ENCODE measurements at places on chromosomes 2 and 18.

DNA sequence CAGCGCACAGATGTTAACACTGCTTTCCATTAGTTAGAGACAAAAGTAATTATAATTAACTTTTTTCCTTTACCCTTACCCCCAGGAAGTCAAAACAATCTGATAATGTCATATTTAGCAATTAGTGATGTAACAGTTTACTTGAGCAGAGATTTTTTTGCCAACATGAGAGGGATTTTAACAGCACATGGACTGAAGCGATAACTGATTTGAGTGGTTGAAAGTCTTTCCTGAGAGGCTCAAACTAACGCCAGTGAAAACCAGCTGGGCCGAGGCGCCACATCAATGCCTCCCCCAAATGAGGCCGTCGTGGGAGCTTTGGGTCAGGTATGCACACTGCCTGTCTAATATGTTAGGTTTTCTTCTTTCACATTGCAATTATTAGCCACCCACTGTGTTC, 469.9 kb upstream of the SMIM21 start:
- DNase-seq, result no peak

DNA sequence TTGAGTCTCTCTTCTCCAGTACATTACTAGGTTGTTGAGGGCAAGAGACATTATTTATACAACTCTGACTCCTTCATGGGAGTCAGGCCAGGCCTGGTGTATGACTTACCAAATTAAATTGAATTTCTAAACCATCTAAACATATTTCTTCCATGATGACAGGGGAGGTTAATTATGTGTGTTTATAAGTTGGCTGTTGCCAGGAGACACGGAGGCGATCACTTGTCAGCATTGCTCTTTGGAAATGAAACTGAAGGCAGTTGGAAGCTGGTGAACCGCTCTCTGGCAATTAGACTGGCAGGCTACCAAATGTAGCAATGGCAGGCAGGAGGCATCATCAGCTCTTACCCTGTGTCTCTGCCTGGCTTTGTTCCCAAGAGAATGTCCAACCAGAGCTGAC, 241.4 kb downstream of the KCNS3 start:
- DNase-seq, result no peak

- DNase-seq, result no peak
Observed at GRCh38 chr18:39966275-39966674, 1988.8 kb upstream of the PIK3C3 start.

DNA sequence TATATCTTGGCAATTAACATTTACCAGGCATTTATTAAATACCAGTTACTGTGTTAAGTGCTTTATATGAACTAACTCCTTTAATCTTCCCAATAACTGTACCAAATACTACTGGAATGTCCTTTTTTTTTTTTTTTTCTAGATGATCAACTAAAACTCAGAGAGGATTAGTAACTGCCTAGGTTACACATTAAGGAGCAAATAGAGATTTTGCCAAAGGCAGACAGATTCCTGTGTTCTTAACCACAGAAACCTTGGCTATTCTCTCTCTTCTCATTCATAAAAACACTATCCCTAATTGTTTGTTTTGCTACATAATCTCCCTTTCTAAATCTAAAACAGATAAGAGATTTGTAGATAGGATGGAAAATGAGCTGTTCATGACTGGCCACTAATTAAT, 13.3 kb downstream of the DHX57 start:
- no peak for DNase-seq

- DNase-seq, result no peak
Observed at GRCh38 chr2:24855726-24856125, 62.5 kb downstream of the CENPO start.

DNA sequence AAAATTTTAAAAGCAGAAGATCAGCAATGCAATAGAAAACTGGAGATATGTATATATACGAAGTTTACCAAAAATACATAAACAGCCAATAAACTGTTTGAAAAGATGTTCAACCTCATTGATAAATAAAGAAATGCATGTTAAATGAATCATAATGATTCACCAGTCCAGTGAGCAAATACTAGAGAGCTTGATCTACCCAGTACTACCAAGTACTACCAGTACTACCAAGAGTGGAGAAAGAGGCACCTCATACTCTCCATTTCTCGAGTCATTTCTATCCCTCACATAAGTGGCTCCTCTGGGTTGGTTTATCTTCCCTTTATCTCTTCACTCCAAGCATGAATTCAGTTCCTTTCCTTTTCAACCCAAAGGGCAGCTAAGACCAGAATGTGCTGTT, 138.9 kb downstream of the MREG start:
- no peak for DNase-seq

- no peak for DNase-seq
Observed at GRCh38 chr2:220228310-220229006, 601.0 kb downstream of the SLC4A3 start.

DNA sequence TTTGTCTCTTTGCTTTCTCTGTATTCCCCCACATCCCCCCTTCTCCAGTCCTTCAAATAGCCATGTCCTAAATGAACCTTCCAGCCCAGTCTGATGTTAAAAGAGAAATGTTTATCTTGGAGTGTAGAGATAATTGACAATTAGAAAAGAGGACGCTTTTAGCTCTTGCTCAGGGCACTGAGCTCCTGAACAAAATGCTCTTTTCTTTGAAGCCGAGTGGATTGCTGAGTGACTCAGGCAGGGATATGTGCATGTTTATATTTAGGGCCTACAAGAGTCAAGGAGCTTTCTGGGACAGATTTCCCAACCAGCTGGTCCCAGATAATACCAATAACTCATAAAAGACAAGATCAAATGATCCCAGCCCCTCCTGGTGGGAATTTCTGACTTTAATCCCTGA, 88.0 kb upstream of the SETBP1 start:
- no peak for DNase-seq

DNA sequence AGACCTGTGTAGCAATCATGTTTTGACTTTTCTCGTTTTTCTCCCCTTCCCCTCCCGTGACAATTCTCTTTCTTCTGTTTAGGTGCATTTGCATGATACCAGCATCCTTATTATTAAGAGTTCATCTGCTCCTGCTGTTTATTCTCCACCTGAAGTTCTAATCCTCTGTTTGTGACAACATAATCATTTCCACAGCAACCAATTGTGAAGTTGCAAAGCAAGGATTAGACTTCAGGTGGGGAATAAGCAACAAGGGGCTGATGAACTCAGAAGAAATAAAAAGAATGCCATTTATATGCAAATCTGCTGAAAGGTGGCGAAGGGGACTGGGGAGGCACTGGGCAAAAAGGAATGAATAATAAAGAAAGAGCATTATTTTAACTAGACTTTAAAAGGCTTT, 124.8 kb upstream of the LINC00305 start:
- no peak for DNase-seq

GRCh38 chr2:28749526-28749925, 2.1 kb upstream of the PPP1CB start:
- no peak for DNase-seq

- no peak for DNase-seq
Observed at GRCh38 chr2:88350331-88351248, 101.9 kb downstream of the FOXI3 start.

DNA sequence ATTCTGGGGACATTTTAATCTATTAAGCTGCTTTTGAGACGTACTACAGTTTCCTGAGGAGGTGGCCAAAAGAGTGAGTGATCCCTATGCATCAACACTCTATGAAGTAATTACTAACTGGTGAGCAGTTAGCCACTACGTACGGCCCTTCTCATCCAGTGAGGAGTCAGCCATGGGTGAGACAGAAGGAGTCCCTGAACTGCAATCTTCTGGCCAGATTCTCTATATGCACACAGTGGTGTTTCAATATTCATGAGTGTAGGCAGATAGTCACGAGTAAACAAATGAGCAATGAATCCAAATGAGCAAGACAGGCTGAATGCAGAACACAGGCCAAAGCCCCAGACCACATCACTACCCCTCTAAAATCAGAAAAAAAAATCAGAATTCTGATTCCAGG, 29.8 kb upstream of the TMEM214 start:
- no peak for DNase-seq

DNA sequence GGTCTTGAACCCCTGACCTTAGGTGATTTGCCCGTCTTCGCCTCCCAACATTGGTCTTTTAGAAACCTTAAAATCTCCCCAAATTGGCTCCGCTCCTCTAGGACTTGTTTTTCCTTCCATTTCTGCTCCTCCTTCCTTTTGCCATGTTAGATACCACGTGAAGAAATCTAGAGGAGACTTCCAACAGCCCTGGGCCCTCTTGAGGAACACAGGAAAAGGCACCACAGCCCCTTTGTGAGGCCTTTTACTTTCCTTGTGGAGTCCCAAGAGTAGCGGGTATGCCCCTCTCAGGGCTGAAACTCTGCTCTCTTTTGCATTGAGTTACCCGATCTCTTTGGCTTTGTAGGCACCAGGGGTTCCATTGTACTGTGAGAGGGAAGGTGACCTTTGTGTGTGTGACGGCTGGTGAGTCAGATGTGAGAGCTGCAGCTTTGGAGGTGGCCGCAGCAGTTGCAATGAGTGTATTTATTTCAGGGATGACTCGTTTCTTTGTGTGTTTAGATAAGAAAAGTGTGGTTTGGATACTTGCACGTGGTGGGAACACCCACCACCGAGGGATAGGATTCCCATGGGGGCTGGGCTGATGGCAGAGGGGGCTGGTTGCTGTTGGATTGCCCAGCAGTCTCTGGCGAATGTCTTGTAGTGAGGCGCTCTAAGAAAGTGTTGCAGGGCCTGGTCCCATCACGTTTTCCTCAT, 218.4 kb upstream of the HS6ST1 start:
- no peak for DNase-seq

DNA sequence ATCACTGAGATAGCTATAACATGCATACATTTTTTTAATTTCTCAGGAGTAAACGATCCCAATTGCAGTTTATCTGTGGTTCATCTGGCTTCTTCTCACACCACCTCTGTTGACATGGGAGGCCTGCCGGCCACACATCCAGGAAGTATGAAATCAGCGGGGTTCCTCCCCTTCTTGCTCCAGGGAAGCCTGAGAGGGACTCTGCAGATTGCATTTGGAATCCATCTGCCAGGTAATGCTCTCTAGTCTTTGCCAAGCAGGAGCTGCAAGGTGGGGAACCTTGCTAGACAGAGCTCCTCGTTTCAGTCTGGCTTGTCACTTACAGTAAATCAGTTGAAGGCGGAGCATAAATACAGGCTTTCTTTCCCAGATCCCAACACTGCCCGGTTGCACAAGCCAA, 49.9 kb downstream of the SOX11 start:
- DNase-seq, result no peak

- no peak for DNase-seq
Observed at GRCh38 chr2:69827796-69828540, 1.5 kb upstream of the GMCL1 start.

DNA sequence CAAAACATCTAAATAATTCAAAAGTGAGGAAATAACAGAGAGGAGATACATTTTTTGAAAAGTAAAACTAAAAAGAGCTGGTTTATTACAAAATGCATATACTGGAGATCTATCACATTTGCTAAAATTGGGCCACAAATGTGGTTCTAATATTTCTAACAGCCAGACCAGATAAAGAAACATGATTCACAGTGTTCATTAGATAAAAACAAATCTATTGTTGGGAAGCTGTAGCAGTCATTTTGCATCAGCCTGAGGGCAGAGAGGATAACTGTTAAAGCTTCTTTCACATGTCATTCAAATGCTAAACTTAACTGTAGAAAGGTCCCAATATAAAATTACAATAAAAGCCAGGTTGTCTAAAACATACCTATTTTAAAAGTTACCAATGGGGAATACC, 148.3 kb downstream of the GULP1 start:
- DNase-seq, result no peak

GRCh38 chr2:3557639-3558204, 411 bp downstream of the RNASEH1 start:
- no peak for DNase-seq

GRCh38 chr2:161947406-161947805, 126.6 kb downstream of the DPP4 start:
- DNase-seq, result no peak

DNA sequence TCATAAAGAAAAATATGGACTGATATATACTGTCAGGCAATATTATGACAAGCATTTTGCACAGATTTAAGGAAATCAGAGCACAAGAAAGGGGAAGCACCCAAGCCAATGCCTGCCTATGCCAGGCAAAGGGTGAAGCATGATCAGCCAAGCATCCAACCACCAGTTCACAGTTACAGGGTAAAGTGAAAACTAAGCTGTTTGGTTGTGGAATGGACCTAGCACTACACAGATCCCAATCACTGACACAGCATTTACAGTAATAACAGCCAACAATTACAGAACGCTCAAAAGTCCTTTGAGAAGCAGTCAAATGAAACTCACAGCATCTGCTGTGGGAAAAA, 90.3 kb downstream of the SP3 start:
- no peak for DNase-seq

GRCh38 chr18:63439334-63439733, 17.1 kb upstream of the VPS4B start:
- peak; percentile 15 for DNase-seq

- no peak for DNase-seq
Observed at GRCh38 chr2:137291836-137292570, 526.7 kb downstream of the THSD7B start.

GRCh38 chr2:125175415-125175814, 1150.3 kb downstream of the CNTNAP5 start:
- DNase-seq, result no peak

Data from NCI-H2081 treated with DMSO at 0.1 percent for 48 hours (cell line).